ENCODE measurements at places on chromosomes 3 and 15. TPM values are rescaled to one million over a fixed set of nuclear protein-coding genes. Genes with fewer than 3 reads are reported as not detected.
A peak's percentile ranks its signal among the peaks of the same experiment; 100 is the strongest.

DNA sequence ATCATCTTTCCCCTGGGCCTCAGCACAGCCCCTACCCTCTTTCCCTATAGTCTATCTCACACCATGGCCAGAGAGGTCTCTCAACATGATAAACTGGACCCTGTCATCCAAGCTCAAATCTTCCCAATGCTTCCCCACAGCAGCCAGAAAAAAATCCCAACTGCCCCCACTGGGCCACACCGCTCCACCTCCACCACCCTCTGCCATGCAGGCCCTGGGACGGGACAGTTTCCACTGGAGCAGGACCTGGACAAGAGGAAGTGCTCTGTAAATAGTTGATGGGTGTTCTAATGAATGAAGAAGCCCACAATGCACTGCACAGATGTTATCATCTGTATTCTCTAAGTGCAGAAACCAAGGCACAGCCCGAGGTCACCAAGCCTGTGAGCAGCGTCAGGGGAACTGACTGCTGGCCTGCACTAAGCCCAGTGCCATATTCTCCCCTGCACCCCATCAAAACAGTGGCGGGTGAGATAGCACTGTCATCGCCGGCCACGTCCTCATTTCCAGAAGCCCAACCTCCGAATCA, 161.1 kb downstream of the NUP210 start:
- no peaks in the 10 kb centered on the region for H3K36me3 ChIP-seq
- peaks cover 86% of the 10 kb centered on the region for H3K4me1 ChIP-seq
- no peaks in the 10 kb centered on the region for H3K27me3 ChIP-seq
- DNase-seq = no peak
- H3K27ac ChIP-seq = no peak overlapping the region
- H3K4me3 ChIP-seq = no peak overlapping the region

GLDN gene
- 0.86 TPM for total RNA-seq

DNA sequence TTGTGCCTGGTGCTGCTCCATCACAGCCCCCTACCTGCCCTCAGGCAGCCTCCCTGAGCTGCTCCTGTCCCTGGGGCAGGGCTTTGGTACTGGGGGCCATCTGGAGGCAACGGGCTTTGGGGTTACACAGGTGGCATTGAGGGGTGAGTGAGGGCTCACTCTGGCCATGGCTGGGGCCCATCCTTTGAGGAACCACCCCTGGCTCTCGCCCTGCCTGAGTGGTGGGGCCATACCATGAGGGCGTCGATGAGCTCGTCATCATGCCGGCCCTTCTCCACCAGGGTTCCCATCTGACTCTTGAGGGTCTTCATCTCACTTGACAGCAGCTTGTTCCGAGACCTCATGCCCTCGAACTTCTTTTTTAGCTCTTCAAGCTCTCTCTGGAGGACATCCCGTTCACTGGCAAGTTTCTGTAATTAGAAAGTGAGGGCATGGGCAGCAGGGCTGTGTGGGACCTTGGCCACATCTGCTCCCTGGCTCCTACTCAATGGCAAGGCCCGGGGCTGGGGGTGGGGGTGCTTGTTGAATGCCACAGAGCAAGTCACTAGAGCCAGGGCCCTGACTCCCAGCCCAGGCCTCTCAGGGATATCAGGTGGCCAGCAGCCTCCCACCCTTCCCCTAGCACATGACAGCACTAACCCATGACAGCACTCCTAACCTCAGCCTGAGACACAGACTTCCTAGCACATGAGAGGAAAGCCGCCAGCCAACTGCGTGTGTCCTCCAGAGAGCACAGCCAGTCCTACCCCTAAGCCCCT, 33.5 kb downstream of the CCDC13 start:
- H3K36me3 ChIP-seq = no peaks in the 10 kb centered on the region
- no peak overlapping the region for H3K27ac ChIP-seq
- peaks cover 43% of the 10 kb centered on the region for H3K4me1 ChIP-seq
- no peaks in the 10 kb centered on the region for H3K27me3 ChIP-seq
- no peak overlapping the region for H3K4me3 ChIP-seq

GRCh38 chr3:184642631-184643285, 69.1 kb downstream of the MAGEF1 start:
- no peak overlapping the region for H3K27ac ChIP-seq
- H3K4me1 ChIP-seq = peaks cover 8% of the 10 kb centered on the region
- H3K27me3 ChIP-seq = peaks cover 17% of the 10 kb centered on the region
- no peaks in the 10 kb centered on the region for H3K36me3 ChIP-seq
- DNase-seq = no peak

- peaks cover 10% of the 10 kb centered on the region for H3K4me1 ChIP-seq
- H3K27me3 ChIP-seq = no peaks in the 10 kb centered on the region
- peak; percentile 38 for DNase-seq
These were observed 10.9 kb downstream of the GPD1L start for GRCh38 chr3:32117320-32117719.

- no peak overlapping the region for H3K4me3 ChIP-seq
- peaks cover 6% of the 10 kb centered on the region for H3K4me1 ChIP-seq
- no peaks in the 10 kb centered on the region for H3K27me3 ChIP-seq
- no peak for DNase-seq
These were observed 22.5 kb upstream of the ROPN1 start for GRCh38 chr3:124014366-124014942.

GRM7 gene
- total RNA-seq = not detected

GRCh38 chr3:14758297-14758696, 60.5 kb upstream of the FGD5 start:
- peaks cover 7% of the 10 kb centered on the region for H3K27me3 ChIP-seq
- H3K27ac ChIP-seq = no peak overlapping the region
- H3K36me3 ChIP-seq = no peaks in the 10 kb centered on the region
- no peak for DNase-seq
- no peak overlapping the region for H3K4me3 ChIP-seq

DNA sequence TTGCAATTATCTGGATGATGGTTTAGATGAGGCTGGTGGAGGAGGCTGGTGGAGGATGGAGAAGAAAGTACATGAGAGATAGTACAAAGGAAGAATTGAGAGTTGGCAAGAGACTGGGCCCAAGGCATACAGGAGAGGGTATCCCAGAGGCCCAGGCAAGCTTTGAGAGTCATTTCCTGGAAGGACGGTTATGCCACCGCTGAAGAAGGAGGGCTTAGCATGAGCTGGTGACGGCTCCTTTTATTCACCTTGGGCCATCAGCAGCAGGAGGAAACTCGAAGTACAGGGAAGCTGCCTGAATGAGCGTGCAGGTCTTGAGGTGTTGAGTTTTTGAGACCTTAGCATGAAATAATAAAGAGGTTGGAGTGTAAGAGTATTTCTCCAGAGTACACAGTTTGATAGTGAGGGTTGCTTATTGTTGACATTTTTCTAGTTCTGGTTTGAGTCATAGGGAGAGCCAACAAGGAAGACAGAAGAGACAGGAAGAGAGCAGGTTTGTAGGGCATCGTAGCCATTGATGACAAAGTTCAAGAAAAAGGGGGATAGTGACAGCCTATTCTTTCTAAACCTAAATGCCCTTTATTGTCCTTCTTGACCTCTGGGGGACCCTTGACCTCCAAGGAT, 13.8 kb downstream of the THSD4 start:
- no peak for DNase-seq
- no peak overlapping the region for H3K4me3 ChIP-seq
- no peaks in the 10 kb centered on the region for H3K36me3 ChIP-seq
- no peak overlapping the region for H3K27ac ChIP-seq
- H3K27me3 ChIP-seq = no peaks in the 10 kb centered on the region

- DNase-seq = no peak
- no peaks in the 10 kb centered on the region for H3K36me3 ChIP-seq
- no peak overlapping the region for H3K27ac ChIP-seq
- H3K4me1 ChIP-seq = no peaks in the 10 kb centered on the region
- no peak overlapping the region for H3K4me3 ChIP-seq
- H3K27me3 ChIP-seq = no peaks in the 10 kb centered on the region
These were observed 562.3 kb downstream of the MCTP2 start for GRCh38 chr15:94793641-94794040.

DNA sequence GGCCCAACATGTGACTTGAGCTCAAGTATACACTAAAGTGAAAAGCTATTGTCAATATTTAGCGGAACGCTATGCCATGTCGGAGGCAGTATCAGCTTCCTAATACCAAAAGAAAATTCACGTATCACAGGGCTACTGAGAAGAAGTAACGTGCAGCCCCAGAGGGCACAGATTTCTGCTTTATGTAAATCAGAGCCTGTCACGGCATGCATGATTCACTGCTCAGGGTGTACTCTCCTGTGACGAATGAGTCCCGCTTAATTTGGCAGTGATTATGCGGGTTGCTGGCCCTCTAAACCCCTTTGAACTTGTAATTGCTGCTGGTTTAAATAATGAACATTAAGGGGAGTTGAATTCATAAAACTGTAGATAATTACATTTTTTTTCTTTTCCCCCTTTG, 85.3 kb downstream of the MEIS2 start:
- no peaks in the 10 kb centered on the region for H3K27me3 ChIP-seq
- H3K4me1 ChIP-seq = peaks cover 28% of the 10 kb centered on the region
- no peak overlapping the region for H3K27ac ChIP-seq
- H3K36me3 ChIP-seq = no peaks in the 10 kb centered on the region

GRCh38 chr15:74843891-74844299, 939 bp upstream of the ULK3 start:
- H3K4me1 ChIP-seq = peaks cover 22% of the 10 kb centered on the region
- no peak overlapping the region for H3K4me3 ChIP-seq
- peak overlapping the region; percentile 57 for H3K27ac ChIP-seq
- H3K36me3 ChIP-seq = peaks cover 28% of the 10 kb centered on the region
- DNase-seq = no peak
- H3K27me3 ChIP-seq = no peaks in the 10 kb centered on the region

DNA sequence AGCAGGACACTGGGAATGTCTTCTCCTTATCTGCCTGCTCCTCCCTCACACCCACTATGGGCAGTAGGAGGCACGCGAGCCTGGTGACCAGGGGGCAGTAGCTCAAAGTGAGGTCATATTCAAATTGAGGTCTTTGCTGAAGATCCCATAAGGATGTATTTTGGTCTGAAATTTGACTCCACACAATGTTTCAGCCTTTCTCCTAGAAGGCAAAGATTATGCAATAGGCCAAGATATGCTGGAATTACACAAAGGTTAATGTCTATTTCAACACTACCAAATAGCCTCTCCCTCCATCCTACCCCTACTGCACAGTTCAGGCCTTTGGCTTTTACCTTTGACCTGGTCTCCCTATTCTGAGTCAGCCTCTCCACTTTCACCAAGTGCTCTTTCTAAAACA, 203.0 kb downstream of the TIGIT start:
- H3K27ac ChIP-seq = peak overlapping the region; percentile 32
- DNase-seq = peak; percentile 63
- no peaks in the 10 kb centered on the region for H3K36me3 ChIP-seq
- no peak overlapping the region for H3K4me3 ChIP-seq

EHHADH gene
- total RNA-seq = 59.1 TPM

GRCh38 chr3:13219902-13220296, 146.7 kb upstream of the IQSEC1 start:
- no peak for DNase-seq
- H3K27ac ChIP-seq = no peak overlapping the region
- H3K4me1 ChIP-seq = peaks cover 21% of the 10 kb centered on the region
- H3K4me3 ChIP-seq = no peak overlapping the region

DCP1A gene
- total RNA-seq = 14.2 TPM

GP9 gene
- not detected for total RNA-seq

GRCh38 chr3:98573181-98573728, 20.2 kb downstream of the CPOX start:
- no peak overlapping the region for H3K27ac ChIP-seq
- no peak for DNase-seq
- H3K36me3 ChIP-seq = no peaks in the 10 kb centered on the region
- H3K4me3 ChIP-seq = no peak overlapping the region
- no peaks in the 10 kb centered on the region for H3K27me3 ChIP-seq
- H3K4me1 ChIP-seq = peaks cover 25% of the 10 kb centered on the region

DNA sequence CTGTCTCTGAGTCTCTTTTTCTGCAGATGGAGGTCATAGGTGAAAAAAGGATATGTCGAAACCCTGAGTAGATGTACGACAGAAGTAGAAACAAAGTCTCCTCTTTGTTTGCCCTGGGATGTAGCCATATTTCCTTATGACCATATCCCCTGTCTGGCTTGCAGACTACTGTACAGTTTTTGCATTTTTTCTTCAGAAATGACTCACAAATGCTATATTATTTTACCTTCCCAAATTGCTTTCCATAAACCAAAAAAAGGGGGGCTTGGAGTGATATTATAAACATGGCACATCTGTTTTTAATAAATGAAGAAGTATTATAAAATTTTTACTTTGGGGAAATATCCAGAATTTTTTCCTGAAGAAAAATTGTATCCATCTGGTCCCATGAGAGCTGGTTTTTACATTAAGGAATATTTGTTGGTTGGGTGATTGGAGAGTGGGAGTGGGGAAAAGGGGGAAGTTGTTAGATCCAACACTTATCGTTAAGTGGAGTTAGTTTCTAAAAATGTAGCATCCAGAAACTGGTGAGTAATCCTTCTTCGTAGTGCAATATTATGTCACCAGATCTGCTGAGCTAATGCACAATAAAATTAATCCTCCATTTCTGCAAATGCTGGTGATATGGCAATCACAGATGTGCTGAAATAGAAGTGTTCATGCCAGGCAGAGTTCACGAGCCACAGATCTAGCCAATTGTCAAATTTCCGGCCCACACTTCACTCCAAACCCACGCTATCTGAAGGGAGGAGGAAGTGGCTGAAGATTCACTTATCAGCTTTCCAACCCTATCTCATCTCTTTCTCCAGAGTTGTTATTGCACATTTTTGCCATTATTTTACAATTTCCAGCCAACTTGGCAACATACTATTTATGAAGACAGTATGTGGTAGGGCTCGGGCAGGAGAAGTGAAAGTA, 313.6 kb upstream of the ATP11B start:
- no peak overlapping the region for H3K4me3 ChIP-seq
- H3K27ac ChIP-seq = no peak overlapping the region
- H3K36me3 ChIP-seq = no peaks in the 10 kb centered on the region
- no peak for DNase-seq

- DNase-seq = no peak
- no peaks in the 10 kb centered on the region for H3K36me3 ChIP-seq
- no peaks in the 10 kb centered on the region for H3K4me1 ChIP-seq
- H3K27ac ChIP-seq = no peak overlapping the region
These were observed 3.9 kb downstream of the RAB6B start for GRCh38 chr3:133891662-133892378.

DNA sequence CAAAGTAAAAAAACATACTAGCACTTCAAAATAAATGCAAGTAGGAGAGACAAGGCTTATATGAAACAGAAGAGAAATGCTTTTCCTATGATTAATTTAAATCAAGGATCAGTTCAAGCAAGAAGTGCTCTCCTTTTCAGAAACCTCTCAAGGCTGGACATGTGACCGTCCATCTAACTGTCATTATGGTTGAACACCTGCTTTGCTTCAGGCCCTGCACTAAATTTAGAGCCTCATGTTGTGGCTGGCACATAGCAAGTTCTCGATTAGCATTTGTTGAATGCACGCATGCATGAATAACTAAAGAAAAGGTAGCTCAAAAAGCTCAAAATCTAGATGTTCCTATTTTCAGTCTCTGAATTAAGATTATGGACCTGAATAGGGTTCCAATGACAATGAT, 82.0 kb downstream of the SV2B start:
- no peaks in the 10 kb centered on the region for H3K27me3 ChIP-seq
- no peak for DNase-seq
- no peaks in the 10 kb centered on the region for H3K4me1 ChIP-seq

DNA sequence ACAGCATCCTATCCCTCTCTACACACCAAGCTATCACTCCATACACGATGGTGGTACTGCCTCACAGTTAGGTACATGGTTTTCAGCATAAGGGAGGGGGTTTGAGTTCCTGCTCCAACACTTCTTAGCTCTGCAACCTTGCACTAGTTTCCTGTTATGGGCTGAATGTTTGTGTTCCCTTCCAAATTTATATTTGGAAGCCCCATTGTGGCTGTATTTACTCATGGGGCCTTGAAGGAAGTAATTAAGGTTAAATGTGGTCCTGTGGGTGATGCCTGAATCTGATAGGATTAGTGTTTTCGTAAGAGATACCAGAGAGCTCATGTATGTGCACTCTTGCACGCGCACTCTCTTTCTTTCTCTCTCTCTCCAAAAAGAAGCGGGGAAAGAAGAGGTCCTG, 259.4 kb downstream of the RORA start:
- no peak for DNase-seq
- H3K27me3 ChIP-seq = peaks cover 28% of the 10 kb centered on the region
- H3K27ac ChIP-seq = no peak overlapping the region
- no peaks in the 10 kb centered on the region for H3K4me1 ChIP-seq

GOLGA8S gene
- not detected for total RNA-seq
